ENCODE measurements at places on chromosomes 1 and 21.

- DNase-seq: no peak
These were observed 23.8 kb upstream of the CSF1 start for GRCh38 chr1:109886827-109887226.

- no peak for DNase-seq
These were observed 113.4 kb upstream of the HOOK1 start for GRCh38 chr1:59701376-59701775.

DNA sequence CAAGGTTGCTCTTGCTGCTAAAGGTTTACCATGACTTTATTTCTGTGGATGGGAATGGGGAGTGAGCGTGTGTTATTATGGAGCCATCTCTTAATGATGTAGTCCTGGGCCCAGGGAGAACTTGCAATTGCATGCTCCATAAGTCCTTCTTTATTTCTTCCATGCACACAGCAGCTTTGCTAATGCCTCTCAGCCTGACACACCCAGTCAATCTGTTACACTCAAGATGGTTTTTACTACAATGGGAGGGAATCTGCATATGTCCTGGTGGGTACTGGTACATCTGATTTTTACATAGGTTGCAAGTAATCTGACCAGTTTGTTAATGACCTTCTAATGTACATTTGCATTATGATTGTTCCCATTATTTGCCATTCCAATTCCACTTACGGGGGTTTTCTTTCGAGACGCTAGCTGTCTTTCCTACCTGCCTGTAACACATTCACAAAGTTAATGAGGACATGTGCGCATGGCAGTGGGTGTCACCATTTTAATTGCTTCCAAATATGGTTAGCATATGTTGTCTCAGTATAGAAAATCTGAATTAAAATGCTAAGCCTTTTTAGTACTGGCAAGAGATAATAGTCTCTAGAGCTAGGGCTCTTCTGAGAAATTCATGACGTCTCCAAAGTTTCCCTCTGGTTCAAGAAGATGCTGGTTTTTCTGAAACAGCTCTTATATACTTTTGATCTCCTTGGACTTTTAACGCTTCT, 188.2 kb downstream of the GRIK1 start:
- DNase-seq: no peak

DNA sequence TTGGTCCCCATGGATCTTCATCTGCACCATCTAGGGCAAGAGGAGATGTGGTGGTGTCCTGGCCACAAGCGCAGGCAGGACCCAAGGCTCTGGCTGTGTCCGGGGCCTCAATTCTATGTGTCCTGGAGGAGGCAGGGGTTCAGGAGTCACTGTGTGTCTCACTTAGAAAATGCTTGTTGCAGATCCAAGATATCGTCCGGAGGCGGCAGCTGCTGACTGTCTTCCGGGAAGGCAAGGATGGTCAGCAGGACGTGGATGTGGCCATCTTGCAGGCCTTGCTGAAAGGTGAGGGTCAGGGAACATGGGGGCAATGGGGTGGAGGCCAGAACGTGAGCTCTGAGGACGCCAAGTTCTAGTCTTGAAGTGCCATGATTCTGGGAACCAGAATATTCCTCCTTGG, 29.1 kb downstream of the TRPM2 start:
- no peak for DNase-seq

GRCh38 chr21:16460936-16461335, 731.2 kb downstream of the USP25 start:
- DNase-seq: no peak

DNA sequence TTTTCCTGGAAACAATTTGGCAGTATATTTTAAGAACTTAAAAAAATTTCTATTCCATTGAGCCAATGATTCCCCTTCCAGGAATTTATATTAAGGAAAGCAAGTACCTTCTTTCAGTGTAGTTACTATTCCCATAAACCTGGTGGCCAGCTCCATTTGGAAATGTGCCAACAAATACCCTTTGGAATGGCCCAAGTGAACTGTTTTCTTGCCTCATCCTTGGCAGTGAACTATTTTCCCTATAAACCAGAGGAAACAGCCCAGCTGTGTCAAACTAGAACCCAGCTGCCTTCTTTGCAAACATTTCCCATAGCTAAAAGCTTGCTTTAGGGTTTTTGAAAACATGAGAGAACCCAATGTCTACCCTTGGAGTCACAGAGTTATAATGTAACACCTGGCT, 496.9 kb downstream of the NEGR1 start:
- no peak for DNase-seq

DNA sequence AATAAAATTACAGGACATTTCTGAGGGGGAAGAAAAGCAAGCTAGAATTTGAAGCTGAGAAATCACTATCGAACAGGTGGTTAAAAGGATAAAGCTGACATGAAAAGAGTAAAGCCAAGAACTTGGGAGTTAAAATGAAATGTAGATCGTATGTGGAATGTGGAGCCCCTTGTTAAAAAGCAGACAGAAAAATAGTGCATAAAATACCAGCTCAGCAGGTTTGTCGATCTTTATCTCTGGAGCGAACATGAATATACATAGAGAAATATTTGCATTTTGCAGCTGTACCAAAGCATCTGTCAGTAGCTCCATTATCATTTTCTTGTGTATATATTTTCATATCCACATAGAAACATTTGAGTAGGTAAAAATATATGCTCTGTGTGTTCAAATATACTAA, 73.6 kb upstream of the CDC42BPA start:
- DNase-seq: no peak

- DNase-seq: no peak
These were observed 97.8 kb downstream of the BEND5 start for GRCh38 chr1:48678710-48679505.

- DNase-seq: no peak
These were observed 157.3 kb upstream of the LRRC7 start for GRCh38 chr1:69410457-69410850.

DNA sequence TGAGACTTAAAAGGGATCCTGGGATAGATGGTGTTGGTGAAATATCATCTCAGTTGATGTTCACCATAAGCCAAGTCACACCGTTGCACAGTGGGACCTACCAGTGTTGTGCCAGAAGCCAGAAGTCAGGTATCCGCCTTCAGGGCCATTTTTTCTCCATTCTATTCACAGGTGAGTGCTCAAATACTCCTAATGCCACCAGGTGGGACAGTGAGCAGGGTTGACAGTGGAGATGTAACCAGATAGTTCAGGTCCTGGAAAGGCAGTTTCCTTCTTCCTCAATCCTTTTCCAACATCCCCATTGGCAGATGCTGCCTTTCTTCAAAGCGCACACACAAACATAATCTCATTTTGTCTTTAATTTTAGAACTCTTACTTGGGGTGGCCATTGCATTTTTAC, 11.6 kb downstream of the CD160 start:
- DNase-seq: no peak
